Ecto neural progenitor cell (in vitro differentiated cells): ENCODE measurements at places on chromosomes 12 and 14.

DNA sequence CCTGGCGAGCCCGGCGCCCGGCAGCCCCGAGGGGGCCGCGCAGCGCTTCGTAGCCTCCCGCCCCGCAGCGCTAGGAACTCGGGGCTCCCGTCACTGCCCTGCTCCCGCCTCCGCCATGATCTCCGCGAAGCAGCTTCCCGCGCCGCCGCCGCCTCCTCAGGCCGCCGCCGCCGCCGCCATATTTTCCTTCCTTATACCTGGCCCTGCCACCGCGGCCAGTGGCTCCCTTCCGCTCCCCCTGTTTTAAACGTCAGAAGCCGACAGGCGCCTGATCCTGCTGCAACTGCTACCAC, 286 bp downstream of the PPP4R3A start:
- DNase-seq = no peak

DNA sequence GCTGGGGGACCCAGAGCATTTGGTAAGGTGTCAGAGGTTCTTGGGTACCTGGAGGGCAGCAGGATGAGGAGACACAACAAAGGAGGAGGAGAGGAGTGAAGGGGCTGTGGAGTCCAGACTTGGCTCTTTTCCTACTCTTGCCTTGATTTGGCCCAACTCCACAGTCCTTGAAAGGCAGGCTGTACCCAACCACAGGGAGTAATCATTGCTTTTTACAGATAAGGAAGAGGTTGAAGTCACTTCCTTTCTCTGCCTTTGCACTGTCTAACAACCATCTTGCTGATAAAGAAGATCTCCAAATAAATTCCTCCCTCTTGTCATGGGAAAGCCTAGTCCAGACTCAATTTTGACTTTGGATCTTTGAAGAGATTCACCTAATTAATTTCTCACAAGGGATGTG, 226.8 kb upstream of the HMGA2 start:
- DNase-seq = no peak

DNA sequence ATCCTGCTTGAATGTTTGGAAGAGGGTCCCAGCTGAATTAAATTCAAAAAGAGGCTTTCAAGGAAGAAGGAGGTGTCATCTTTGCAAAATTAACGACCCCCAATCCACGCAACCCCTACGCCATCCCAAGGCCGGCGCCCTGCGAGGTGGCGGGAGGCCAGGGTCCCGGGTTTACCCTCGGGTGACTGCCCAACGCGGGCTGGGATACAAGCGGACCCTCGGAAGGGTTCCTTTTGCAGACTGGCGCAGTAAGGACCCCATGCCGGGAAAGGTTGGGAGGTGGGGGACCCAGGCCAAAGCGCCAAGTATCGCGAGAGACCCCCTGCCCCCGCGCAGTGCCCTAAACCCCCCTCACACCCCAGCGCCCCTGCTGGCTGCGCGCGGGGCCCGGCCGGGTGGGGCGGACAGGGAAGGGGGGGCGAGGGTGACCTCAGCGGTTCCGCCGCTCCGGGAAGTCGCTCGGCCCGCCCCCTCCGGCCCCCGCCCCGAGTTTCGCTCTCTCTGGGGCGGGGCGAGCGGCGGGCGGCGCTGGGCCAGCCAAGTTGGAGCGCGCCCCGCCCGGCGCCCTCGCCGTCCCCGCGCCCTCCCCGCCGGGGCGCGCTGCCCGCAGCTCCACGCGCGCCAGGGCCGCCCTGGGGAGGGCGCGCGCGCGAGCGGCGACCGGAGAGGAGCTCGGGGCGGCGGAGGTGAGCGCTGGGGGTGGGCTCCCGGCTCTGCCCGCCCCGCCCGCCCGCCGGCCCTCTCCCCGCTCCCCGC, 708 bp upstream of the ZBTB42 start:
- DNase-seq = peak; percentile 76

GRCh38 chr12:40170593-40170992, 54.2 kb upstream of the LRRK2 start:
- DNase-seq = no peak

DNA sequence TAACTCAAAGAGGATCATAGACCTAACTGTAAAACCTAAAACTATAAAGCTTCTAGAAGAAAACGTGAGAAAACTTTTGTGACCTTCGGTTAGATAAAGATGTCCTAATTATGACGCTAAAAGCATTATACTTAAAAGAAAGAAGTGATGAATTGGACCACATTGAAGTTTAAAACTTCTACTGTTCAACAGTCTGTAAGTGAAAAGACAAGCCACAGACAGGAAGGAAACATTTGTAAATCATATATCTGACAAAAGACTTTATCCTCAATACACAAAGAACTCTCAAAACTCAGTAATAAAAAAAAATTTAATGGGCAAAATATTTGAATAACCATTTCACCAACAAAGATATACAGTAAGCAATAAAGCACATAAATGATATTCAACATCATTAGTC, 344.3 kb downstream of the EGLN3 start:
- DNase-seq = no peak

DNA sequence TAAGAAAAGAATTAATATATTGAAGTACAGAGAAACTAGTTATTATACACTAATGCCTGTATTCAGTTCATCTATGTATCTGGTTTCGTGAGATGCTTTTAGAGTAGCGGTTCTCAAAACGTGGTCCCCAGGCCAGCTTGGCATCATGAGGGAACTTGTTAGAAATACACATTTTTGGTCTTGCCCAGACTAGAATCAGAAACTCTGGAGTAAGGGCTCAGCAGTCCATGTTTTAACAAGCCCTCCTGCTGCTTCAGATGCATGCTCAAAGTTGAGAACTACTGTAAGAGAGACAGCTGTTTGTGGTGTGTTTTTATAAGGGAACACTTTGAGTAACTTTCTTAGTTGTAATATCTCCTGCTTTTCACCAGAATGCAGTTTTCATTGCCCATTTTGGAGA, 18.1 kb downstream of the GPATCH2L start:
- no peak for DNase-seq

DNA sequence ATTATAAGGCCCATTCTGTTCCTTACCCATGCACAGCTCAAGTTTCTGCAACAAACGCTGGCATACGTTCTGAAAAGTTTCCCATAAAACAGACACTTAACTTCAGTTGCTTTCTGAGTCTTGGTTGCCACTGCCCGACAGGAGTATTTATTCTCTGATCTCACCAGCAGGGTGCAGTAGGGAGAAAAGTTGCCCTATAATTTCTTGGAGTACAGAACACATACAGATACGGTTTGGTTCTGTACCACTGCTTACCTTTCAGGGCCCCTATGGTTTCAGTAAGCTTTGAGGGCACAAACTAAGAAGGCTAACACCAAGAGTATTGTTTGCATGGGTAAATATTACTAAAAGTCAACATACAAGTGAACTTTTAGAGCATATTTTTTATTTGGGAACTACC, 77.9 kb downstream of the SPATA7 start:
- no peak for DNase-seq

DNA sequence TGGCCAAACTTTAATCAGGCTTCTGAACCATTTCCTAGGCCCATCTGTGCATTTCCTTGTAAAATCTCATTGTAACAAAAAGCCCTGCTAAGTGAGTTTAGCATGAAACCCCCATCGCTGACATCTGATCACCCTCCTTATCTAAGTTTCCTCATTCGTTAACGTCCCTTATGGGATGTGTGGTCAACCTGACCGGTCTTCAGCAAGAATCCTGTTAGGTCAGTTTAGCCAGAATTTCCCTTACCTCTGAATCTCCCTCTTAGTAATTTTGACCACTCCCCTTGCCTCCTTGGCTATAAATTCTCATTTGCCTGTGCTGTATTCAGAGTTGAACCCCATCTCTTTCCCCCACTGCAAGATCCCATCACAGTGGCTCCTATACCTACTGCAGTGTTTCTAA, 239.3 kb downstream of the RMST start:
- no peak for DNase-seq

- DNase-seq = no peak
Observed at GRCh38 chr12:11688379-11688778, 38.9 kb downstream of the ETV6 start.

DNA sequence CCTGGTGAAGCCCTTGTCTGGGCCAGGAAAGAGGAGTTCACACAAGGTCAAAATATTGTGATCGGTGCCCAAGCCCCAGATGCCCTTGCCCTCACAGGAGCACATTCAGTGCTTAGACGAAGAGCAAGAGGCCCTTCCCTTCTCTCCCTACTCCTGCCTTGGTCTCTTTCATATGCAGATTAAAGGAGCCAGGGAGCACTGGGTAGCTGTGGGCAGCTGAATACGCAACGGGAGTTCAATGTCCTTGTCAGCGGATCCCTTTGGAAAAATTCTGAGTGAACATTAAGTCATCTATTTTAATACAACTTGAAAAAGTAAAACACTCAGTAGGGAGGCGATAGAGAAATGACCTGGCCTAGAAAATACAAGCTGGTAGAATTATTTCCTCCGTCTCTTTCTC, 1489.4 kb downstream of the AACS start:
- no peak for DNase-seq

DNA sequence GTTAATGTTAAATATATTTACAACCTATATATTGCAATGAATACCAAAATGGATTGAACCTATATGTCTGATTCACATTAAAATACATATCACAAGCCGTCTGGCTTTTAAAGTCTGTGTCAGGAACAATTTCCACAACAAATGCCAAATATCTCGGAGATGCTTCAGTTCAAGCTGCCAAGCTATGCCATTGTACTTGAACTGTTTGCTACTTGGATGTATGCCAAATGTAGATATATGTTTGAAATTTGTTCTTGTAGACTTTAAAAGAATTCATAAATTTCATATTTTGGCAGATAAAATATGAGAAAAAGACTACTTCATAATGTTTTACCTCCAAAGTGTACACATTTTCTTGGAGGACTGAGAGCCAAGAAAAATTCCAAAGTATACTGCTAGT, 37.0 kb downstream of the WASHC3 start:
- no peak for DNase-seq

DNA sequence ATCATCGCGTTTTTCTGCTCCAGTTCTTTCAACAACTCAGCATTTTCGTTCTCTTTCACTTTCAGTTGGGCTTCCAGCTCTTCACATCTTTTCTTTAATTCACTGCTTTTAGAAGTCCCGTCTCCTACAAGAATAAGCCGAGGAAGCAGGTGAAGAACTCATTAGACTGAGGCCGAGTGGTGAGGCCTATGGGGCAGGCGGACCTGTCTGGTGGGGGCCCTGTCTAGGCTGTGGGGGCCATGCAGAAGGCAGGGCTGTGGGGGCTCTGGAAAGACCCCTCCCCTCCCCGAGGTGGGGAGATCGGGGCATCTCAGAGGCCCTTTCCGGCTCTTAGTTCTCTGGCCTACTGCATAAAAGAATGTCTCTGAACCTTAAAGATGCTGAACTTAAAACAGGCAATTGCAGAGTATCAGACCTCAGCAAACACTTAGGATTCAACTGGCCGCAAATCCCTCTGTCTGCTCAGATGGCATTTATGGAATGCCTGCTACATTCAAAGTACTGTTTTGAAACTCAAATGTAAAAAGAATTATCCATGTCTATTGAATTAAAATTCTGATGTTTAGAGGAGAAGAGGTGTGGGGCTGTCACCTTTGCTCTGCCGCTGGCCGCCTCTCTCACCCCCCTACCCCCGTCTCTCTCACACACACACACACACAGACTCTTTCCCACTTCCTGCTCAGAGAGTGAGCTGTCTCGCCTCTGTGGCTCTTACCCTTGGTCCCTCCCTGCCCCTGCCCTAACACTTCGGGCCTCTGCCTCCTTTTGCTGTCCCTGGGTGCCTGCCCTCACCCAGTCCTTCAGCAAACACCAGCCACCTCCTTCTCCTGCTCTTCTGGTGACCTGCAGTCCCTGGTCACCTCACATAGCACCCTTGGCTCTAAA, 34.7 kb downstream of the CCDC92 start:
- no peak for DNase-seq

DNA sequence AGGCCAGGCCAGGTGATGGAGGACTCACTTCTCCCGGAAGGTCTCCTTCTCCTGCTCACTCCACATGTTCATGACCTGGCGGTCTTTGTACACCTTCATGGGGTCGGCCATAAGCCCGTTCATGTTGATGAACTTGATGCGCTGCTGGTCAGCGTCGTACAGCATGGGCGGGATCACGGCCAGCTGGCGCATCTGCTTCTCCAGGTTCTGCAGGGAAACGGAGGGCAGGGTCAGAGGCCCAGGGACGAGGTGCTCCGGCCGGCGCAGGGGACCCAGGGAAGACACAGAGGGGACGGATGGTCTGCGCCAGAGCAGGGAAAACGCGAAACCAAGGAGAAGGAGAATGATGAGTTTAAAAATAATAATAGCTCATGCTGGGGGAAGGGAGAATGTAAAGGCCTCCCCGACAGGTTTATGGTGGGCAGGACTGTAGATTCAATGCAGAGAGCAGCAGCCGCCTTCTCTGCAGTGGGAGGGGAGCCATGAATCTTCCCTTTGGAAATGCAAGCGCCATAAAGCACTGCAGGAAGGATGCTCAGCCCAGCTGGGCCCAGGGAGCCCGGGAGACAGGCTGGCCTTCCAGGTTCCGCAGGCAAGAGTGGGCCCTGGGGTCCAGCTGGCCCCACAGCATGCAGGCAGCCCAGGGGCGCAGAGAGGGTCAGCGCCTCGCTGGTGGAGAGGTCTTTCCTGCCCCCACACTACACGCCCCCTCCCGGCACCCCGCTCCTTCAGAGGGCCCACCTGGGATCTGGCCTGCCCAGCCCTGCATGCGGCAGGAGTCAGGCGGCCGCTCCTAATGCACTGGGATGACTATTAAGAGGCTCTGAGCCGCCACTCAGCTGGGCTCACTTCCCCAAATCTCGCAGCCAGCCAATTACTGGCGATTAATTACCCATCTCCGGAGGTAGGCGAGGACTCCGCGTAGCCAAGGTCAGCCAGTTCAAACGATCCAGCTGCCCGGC, 132.0 kb downstream of the RFLNA start:
- no peak for DNase-seq

DNA sequence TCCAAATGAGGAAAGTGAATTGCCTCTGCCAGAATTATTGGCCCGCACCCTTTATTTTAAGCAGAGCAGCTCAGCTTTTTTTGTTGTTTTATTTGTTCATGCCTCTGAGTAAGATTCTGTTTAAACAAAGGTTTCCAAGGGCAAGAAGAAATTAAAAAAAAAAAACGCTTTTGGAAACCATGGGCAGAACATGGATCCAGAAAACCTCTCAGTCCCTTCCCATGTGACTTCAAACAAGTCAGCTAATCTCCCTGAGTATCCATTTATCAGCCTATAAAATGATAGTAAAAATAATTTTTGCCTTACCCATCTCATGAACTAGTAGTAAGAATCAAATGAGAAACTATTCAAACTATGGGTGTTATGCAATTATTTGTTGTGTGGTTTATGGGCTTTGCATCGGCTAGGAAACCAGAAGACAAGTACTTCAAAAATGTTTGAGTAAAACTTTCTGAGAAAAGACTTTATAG, 27.6 kb downstream of the KITLG start:
- DNase-seq = no peak

GRCh38 chr14:90387206-90387760, 9.5 kb upstream of the CALM1 start:
- DNase-seq = no peak

DNA sequence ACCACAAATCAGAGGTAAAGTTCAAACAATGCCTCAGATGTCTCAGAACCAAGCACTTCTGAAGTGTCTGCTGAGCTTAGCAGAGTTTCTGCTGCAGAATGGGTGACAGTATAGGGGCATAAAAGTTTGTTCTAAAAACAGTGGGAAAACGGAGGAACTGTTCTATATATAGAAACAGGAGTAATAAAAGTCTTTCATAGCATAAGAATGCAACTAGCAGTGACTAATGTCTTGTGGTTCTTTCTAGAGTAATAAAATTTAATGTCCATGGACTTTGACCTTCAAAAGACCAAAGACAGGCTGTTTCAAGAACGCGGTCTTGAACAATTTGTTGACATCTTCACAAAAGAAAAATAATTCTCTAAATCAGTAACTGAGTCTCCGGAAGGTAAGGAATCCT, 107.5 kb upstream of the FAR2 start:
- no peak for DNase-seq
